ENCODE measurements at places on chromosomes 13 and 19.

- DNase-seq, result no peak
These were observed 1091.2 kb downstream of the SLITRK1 start for GRCh38 chr13:82791035-82791434.

DNA sequence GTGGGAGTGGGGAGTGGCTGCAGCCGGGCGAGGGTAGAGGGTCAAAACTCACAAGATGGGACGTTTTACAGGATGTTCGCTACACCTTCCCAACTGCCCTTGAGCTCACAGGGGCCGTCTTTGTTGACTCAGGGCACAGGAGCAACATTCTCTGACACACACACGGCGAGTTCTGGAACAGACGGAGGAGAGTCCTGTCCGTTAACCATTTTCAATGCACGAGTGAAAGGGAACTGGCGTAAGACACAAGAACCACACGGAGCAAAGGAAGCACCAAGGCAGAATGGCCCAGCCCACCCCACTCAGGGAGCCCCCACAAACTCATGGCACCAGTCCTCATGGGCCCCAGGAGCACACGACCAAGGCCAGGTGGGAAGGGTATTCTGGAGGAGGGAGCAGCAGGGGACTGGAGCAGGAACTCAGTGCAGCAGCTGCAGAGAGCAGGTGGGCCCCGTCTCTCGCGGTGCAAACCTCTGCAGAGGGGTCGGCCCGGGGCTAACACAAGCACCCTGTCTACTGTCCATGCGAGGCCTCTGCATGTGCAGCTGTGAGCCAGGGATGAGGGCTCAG is 37.9 kb upstream of the ISYNA1 start:
- DNase-seq, result no peak

DNA sequence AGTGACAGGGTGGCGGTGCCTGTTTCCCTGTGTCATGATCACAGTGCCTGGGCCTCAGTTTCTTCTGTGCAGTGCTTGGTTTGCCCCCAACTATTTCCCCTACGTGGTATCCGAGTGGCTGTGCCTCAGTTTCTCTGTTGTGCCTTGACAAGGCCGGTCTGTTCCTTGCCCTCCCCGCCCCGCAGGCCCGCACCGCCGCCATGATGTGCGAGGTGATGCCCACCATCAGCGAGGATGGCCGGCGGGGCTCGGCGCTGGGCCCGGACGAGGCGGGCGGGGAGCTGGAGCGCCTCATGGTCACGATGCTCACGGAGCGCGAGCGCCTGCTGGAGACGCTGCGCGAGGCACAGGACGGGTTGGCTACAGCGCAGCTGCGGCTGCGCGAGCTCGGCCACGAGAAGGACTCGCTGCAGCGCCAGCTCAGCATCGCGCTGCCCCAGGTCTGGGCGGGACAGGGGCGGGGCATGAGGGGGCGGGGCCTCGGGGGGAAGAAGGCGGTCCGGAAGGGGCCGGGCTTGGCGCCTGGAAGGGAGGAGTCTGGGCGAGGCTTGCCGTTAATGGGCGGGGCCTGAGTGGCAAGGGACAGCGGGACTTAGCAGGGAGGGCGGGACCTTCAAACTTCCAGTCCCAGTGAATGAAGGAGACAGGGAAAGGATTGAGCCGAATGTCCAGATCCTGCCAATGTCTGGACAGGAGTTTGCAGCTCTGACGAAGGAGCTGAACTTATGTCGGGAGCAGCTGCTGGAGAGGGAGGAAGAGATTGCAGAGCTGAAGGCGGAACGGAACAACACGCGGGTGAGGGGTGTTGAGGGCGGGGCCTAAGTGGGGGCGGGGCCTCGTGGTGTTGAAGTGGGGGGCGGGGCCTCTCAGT is 8.6 kb downstream of the PPFIA3 start:
- peak; percentile 98 for DNase-seq

GRCh38 chr13:109858319-109858718 is 71.9 kb upstream of the IRS2 start:
- no peak for DNase-seq

DNA sequence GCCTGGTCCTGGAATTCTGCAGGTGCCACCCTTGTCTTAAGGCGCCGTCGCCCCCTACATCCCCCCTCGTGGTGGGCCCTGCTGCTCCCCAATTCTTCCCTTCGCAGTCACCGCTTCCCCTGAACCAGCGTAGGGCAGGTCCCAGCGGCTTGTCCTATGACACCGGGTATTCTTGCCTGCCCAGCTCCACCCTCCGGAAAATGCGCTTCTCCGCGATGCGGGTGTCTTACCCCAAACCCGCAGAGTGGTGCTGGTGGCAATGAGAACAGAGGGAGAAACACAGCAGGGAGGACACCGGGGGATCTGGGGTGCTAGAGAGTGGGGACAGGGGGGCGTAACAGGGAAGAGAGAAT is 9.0 kb downstream of the ZNF808 start:
- DNase-seq, result no peak

DNA sequence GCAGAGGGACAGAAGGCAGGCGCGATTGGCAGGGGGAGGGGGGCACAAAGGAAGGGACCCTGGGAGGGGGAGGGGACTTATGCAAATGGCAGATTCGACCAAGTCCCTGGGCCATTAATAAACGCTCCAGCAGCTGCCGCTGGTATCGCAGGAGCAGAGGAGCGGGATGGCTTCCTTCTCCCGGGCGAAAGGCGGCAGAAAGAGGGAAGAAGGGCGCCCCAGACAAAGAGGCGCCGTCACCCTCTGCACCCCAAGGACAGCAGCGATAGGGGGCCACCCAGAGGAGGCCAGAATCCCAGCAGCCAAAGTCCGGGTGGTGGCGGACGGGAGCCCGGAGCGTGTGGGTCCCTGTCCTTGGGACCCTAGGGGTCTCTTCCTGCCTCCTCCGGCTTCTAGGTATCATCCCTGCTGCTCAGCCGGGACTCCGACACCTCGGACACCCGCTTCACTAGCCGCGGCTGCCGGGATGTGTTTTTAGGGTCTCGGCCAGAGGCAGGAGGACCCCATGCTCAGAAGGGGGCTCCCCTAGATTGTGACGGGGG is 1.9 kb downstream of the PTPRS start:
- no peak for DNase-seq

DNA sequence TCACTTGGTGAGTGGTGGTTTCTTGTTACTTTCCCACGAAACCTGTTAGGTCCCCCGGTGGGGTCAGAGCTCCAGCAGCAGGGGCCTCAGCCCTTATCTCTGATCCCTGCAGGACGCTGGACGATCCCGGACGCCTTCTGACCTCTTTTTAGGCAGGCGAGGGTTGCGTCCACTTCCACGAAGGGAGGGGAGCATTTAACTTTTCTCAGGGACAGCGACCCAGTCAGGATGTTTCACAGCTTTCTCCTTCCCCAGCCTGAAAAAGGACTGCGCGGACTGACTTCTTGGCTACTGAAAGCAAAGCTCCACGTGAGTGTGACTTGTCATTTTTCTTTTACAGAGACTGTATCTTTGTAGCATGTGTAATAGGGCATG is 692 bp downstream of the ZNF234 start:
- no peak for DNase-seq

- DNase-seq, result no peak
These were observed 109.8 kb downstream of the CACNA1A start for GRCh38 chr19:13396250-13397080.

DNA sequence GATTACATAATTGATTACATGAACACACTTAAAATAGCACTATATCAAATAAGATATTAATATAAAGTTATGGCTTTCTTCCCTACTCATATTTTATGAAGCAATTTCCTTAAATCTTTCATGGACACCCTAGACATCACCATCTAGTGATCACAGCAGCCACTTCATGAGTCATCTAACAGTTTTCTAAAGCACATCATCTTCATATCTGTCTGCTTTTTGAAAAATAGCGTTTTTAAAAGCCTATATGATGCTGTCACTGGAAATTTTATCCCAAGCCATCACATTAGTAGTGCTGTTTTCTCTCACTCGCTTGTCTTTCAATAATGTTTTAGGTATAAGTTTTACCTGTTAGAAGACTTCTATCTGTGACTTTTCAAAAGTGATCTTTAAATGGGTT is 326.1 kb downstream of the SLITRK6 start:
- DNase-seq, result no peak

DNA sequence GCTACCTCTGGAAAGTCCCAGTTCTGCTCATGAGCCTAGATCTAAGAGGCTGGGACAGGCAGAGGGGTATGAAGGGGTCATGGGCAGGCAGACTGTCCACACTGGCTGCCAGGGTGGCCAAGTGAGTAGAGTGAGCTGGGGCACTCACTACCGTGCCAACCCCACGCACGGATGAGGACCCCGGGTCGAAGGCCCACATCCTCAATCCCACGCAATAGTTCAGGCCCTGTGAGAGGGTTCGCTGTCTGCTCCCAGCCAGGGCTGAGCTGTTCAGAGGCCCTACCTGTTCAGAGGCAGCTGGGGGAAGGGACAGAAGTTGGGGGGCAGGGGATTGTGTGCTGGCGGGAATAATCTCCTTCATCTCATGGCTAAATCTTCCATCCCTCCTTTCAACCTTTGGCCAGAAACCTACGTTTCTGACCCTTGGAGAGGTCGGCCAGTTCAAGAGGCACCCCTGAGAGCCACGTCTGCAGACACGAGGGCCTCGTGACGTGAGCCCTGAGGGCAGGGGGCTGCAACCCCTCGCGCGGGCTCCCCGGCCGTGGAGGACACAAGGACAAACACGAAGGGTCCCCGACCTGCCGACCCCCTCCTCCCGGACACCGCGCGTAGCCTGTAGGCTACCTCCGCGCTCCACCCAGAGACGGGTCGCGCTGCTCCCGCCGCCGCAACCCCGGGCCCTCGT is 1.0 kb upstream of the RPS5 start:
- no peak for DNase-seq

DNA sequence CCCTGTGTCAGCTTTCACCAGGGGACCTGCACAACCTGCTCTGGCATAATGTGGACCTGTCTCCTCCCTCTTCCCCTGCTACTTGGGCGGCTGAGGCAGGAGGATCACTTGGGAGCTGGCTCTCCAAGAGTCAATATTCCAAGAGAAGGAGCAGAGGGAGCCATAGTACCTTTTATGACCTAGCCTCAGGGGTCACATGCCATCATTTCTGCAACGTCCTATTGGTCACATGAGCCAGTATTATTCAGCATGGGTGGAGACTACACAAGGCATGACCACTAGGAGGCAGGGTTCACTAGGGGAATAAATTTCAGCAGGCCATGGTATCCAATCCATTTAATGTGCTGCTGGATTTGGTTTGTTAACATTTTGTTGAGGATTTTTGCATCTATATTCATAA is 12.0 kb upstream of the SHFL start:
- no peak for DNase-seq

GRCh38 chr13:32370805-32371204 is 55.5 kb downstream of the BRCA2 start:
- no peak for DNase-seq

GRCh38 chr13:99657848-99658260 is 156.6 kb downstream of the TM9SF2 start:
- peak; percentile 70 for DNase-seq

- DNase-seq, result no peak
These were observed 67.4 kb downstream of the STK24 start for GRCh38 chr13:98509271-98510155.

GRCh38 chr13:74695021-74695800 is 561.0 kb upstream of the KLF12 start:
- DNase-seq, result no peak

- DNase-seq, result no peak
These were observed 173.3 kb downstream of the COL4A1 start for GRCh38 chr13:110133425-110134235.

GRCh38 chr19:48953141-48953540 is 1.5 kb upstream of the BAX start:
- DNase-seq, result no peak

DNA sequence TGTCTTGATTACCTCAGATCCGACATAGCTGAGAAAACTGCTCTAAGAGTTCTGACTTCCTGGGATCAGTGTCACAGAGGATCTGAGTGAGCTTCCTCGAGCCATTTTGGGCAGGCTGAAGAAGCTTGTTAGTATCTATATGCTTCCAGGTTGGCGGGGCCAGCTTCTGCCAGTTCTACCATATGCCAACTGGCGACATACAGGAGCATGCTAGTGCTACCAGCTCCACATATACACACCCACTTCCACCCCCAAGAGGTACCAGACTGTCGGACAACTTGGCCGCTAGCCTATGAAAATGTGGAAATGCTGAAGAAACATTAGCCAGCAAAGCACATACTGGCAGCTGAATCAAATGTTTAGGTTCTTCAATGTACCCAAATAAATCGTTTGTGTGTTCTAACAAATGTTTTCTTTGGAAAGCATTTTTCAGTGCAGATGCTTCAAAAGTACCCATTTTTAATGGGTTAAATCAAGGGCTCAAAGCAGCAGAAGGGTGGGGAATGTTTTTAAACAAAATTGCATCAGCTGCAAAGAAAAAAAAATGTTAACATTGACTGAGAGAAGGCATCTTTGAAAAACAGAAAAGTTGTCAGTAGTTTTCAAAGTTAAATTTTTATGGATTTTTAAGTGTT is 163.7 kb downstream of the KLF12 start:
- DNase-seq, result no peak

DNA sequence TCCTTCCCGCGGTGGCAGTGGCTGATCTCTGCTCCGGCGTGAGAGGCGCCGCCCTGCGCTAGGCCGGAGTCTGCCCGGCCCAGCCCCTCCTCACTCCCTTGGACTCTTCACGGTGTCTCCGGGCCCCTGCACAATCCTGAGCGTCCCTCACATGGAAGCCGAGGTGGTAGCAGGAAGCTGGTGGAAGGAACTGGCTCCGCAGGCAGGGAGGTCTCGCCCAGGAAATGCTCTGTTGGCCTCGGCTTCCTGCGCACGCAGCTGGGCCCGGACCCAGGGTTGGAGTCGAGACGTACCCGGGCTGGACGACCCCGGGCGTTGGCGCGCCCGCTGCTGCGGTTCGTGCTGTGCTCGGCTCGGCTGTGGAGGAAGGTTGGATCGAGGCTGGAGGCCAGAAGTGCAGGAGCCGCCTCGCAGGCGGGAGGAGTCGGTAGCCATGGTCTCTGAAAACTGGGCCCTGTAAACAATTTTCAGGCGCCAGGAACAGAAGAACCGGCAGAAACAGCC is 46.3 kb downstream of the ZNF724 start:
- DNase-seq, result no peak

GRCh38 chr13:39665763-39666162 is 10.3 kb downstream of the COG6 start:
- no peak for DNase-seq

GRCh38 chr19:46426506-46427162 is 2.1 kb downstream of the PNMA8C start:
- peak; percentile 86 for DNase-seq

- DNase-seq, result no peak
These were observed 261.3 kb downstream of the KCNRG start for GRCh38 chr13:50276550-50276949.

DNA sequence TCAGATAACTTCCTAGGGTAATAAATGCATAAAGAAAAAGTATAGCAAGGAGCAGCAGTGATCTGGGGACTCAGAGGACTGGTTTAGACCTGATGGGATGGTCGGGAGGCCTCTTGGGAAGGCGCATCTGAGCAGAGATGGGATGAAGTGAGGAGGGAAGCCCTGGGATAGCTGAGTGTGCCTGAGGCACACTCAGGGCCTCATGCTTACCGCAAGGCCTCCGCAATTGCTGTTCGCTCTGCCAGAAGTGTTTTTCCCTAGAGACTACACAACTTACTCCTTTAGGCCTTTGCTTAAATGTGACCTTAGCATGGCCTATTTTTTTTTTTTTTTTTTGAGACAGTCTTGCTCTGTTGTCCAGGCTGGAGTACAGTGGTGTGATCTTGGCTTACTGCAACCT is 4.1 kb upstream of the DLL3 start:
- no peak for DNase-seq

Measured in left forelimb (tissue), 1 donor.